Thyroid gland (tissue), 4 donors: ENCODE measurements at places on chromosomes 7 and 10. TPM values are rescaled to one million over a fixed set of nuclear protein-coding genes. Genes with fewer than 3 reads are reported as not detected.

- H3K27ac ChIP-seq, result no peak overlapping the region
- H3K4me3 ChIP-seq, result no peak overlapping the region
- no peak for DNase-seq
- H3K27me3 ChIP-seq, result no peaks in the 10 kb centered on the region
These were observed 287.6 kb downstream of the TWIST1 start for GRCh38 chr7:18829858-18830285.

DNA sequence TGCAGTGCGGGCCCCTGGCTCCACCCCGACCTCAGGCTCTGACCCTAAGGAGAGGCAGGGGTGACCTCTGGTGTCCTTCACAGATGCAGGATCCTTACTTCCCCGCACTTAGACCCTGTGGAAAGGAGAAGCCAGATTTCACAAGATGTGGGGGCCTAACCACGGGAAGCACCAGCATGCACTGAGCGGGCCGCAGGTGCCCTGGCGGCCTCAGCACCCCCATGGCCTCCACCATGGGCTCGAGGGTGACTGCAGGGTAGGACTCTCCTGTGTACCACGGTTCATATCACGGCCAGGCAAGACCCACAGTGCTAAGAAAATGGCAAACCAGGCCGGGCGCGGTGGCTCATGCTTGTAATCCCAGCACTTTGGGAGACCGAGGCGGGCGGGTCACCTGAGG is 410.0 kb upstream of the FOXK1 start:
- no peaks in the 10 kb centered on the region for H3K4me1 ChIP-seq
- no peak overlapping the region for H3K4me3 ChIP-seq
- no peaks in the 10 kb centered on the region for H3K36me3 ChIP-seq
- no peaks in the 10 kb centered on the region for H3K27me3 ChIP-seq
- no peak overlapping the region for H3K27ac ChIP-seq
- DNase-seq, result no peak

Gene ANXA8
- 0.40 TPM for total RNA-seq

Gene UTF1
- total RNA-seq, result not detected
